ENCODE measurements at places on chromosomes 13 and 19. TPM values are rescaled to one million over a fixed set of nuclear protein-coding genes. Genes with fewer than 3 reads are reported as not detected.

GRCh38 chr19:43589277-43589676, 6.7 kb downstream of the IRGQ start:
- DNase-seq = no peak

- DNase-seq = no peak
Measured at GRCh38 chr19:33194886-33195644, 935 bp downstream of the LRP3 start.

DNA sequence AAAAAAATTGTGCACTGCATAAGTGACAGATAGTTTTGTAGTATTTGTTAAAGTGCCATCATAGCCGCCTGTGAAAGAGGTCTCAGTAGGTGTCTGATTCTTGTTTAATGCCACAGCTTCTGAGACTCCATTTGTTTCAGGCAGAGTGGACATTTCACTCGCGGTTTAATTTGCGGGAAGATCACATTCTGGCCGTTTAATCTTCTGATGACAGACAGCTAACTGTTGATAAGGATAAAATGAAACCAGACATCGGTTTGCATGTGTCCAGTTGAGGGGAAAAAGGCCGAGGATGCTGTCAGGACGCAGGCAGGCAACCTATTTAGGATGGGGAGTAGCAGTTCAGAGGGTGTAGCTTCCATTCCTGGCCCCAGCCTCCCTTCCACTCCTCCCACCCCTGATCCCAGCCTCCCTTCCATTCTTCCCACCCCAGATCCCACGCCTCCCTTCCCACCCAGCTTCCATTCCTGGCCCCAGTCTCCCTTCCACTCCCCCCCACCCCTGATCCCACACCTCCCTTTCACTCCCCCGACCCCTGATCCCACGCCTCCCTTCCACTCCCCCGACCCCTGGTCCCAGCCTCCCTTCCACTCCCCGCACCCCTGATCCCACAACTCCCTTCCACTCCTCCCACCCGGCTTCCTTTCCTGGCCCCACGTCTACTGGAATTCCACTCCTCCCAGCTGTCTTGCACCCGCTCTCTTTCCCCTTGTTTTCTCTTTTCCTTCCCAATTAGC, 23.8 kb downstream of the ATP11A start:
- DNase-seq = no peak

GRCh38 chr13:72530471-72530870, 197.0 kb downstream of the MZT1 start:
- no peak for DNase-seq

- peak; percentile 56 for DNase-seq
Measured at GRCh38 chr19:48510421-48511268, 990 bp downstream of the LMTK3 start.

DNA sequence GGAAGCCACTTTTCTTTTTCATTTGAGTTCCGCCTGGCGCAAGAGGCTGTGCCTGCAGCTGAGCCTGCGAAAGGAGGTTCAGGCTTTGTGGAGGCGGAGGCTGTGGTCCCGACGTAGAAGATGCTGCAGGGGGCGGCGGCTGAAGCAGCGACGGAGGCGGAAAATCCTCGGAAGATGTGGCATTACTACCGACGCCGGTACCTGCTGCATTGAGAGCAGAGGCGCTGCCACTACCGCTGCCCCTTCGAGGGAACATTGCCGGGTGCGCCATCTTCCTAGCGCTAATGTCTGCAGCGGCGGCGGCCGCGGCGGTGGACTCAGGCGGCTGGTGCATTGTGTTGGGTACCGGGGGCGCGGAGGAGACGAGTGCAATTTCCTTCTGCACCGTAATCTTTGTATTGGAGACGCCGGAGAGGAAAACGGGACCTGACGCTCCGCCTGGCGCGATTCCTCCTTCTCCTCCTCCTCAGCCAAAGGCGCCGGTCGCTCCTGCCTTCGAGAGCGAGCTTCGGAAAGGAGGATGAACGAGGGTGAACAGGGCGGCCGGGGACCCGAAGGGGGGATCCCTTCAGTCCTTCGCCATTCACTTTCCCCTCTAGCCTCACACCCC, at the start of gene TSC22D1:
Gene TSC22D1, minus strand, starts transcription at position 590 of the 610 bp plus-strand sequence. Its CDS starts 256 bp downstream, at position 334.
- DNase-seq = peak; percentile 39

GRCh38 chr19:383922-384798, 24.8 kb downstream of the C2CD4C start:
- no peak for DNase-seq

DNA sequence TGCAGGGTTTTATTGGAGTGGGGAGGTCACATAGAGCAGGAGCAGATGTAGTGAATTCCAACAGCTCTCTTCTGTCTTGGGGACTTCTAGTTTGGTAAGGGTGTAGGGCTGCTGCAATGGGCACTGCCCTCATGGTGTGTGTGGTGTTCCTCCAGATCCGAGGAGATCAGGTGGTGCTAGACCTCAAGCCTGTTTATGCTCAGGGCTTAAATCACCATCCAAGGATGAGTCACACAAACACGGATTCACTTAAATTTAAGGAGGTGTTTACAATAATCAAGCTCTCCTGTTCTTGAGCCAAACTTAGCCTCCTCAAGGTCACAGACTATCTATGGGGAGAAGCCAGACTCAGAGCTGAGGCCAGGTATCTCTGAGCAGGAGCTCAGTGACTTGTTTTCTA, 23.0 kb downstream of the HS6ST3 start:
- no peak for DNase-seq

DNA sequence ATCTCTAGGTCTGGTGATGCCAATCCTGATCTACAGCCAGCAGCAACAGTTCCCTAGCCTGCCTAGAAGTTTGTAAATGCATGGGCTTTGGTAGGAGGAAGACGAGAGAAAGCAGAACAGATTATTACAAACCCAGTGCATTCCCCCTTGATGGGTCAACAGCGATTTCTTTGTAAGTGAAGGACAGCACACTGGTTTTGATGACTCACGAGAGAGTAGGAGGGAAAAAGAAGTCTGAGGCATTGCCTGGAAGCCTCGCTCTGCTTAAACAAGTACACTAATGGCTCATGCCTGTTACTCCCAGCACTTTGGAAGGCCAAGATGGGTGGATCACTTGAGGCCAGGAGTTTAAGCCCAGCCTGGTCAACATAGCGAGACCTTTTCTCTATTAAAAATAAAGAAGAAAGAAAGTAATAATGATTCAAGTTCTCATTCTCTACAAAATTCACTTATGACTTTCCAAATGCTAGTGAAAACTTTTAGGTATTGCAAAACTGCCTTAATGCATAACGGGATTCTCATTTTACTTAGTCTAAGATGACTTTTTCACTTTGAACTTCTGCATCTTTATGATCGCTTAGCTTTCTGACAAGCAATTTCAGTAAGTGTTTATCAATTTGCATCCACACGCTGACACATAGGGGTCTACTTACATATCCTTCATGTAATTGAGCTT, 47.7 kb upstream of the USPL1 start:
- DNase-seq = no peak

- no peak for DNase-seq
Measured at GRCh38 chr13:49436890-49437289, 7.0 kb downstream of the CAB39L start.

DNA sequence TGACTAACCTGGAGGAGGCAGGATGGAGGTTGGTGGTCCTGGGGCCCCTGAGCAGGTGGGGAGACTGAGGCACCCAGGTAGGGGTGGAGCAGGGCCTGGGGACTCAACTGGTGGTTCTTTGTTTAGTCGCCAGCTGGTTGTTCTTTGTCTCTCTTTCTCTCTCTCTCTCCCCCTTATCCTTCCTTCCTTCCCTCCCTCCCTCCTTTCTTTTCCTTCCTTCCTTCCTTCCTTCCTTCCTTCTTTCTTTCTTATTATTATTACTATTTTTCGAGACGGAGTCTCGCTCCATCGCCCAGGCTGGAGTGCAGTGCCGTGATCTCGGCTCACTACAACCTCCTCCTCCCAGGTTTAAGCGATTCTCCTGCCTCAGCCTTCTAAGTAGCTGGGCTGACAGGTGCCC, 6.6 kb upstream of the NRTN start:
- no peak for DNase-seq

PDX1 gene
- not detected for total RNA-seq

GPC5 gene
- total RNA-seq = not detected

INTS6 gene
- total RNA-seq = 100 TPM

EBI3 gene
- not detected for total RNA-seq

All from T-helper 17 cell (primary cell).